ENCODE measurements at places on chromosomes 1 and 21.
A peak's percentile ranks its signal among the peaks of the same experiment; 100 is the strongest.

GRCh38 chr1:79295967-79296366 lies 289.4 kb upstream of the ADGRL4 start:
- no peak for DNase-seq

DNA sequence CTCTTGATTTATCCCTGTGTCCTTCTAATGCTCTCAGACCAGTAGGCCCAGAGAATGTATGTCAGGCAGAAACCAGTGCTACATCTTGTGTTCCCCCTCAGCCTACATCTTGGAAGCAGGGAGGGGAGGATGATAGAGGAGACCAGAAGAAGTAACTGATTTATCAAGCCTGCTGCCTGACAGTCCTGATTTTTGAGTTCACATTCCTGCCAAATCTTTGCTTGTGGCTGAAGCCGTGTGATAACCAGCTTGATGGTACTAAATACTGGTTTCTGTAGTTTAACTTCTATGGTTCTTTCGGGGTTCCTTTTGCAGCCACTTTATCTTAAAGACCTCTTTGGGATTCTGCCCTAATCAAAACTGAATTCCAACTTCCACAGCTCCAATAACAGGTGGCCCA lies 59.7 kb upstream of the WDR26 start:
- no peak for DNase-seq

DNA sequence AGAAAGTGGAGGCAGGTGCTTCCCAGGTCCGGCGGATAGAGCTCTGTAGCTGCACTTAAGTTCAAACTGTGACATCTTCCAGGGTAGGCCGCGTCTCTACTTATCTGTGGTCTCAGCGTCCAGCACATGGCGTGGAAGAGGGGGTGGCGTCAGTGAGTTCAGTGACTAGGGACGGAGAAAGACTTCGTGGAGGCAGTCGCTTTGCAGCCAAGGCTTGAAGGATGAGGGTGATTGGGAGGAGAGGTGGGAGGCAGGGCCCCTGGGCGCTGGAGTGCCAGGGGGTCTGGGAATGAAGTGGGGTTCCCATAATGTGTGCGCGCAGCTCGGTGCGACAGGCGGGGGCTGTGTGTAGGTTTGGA lies 444 bp upstream of the AGO1 start:
- no peak for DNase-seq

GRCh38 chr1:85065550-85065949 lies 17.2 kb upstream of the MCOLN3 start:
- DNase-seq, result no peak

DNA sequence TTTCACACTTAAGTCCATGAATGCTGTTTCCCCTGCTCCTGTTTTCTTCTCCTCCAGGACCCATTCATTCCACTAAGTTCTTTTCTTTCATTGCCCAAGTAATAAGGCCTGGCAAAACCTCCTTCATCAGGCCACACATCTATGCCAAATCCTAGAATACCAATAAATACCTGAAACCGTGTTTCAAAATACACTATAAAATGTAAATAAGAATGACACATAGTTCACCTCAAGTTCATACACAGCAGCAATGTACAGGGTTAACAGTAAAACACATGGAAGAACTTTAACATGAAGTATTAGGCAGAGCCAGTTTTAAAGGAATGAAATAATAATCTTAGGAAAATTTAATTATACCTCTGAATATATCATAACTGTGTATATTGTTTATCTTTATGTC lies 86.7 kb upstream of the L1TD1 start:
- no peak for DNase-seq

DNA sequence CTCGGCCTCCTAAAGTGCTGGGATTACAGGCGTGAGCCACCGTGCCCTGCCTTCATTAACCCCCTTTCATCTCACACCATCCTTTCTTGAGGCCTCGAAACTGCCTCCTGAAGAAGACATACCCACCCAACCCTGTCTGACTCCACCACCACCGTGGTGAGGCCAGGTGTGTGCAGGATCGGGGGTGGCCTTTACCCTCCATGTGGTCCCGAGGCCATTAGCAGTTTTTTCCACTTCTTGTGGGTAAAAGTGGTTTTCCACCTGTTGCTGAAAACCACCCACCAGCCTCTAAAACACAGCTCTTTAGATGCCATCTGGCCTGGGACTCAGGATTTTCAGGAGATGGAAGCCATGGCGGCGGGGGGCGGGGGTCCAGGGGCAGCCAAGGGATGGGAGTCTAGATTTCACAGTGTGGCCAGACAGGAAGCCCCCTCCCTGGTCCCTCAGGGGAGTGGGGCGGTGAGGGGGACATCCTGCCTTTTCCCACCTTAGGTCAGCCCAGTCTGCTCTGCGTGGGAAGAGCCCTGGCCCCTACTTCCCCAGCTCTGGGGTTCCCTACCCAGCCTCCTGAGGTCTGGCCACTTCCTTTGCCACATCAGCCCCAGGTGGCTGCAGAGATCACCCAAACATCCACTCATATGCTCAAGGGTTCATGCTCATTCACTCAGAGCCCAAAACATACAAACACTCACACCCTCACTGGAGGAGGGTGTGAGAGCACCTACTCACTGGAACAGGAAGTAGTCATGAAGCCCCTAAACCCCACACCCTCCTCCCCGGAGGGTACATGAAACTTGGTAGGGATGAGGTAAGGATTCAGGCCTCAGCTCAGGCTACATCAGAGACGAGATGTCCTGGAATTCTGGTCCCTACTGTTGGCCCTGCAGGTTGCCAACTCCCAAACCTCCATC lies 2.3 kb downstream of the FGR start:
- no peak for DNase-seq

- no peak for DNase-seq
Observed at GRCh38 chr21:38312822-38313221, 56.0 kb downstream of the KCNJ15 start.

DNA sequence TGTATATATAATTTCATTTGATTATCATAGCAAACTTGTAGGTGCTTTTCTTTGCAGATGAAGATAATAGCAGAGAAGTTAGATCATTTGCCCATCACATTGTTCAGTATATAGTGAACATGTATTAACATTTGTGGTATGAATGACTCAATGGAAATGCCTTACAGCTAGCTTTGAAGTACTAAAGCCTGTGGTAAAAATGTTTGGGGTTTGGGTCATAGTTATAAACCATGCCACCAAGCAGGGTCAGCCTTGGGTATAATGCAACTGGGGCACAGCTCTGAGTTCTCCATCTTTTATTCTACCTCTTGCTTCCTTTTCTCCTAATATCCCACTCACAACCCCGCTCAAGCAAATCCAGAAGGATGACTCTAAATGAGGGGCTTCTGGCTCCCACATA lies 141.6 kb downstream of the KCNT2 start:
- DNase-seq, result no peak

- DNase-seq, result no peak
Observed at GRCh38 chr1:231248778-231249177, 7.8 kb downstream of the GNPAT start.

- DNase-seq, result no peak
Observed at GRCh38 chr1:41774471-41774990, 144.2 kb downstream of the HIVEP3 start.

DNA sequence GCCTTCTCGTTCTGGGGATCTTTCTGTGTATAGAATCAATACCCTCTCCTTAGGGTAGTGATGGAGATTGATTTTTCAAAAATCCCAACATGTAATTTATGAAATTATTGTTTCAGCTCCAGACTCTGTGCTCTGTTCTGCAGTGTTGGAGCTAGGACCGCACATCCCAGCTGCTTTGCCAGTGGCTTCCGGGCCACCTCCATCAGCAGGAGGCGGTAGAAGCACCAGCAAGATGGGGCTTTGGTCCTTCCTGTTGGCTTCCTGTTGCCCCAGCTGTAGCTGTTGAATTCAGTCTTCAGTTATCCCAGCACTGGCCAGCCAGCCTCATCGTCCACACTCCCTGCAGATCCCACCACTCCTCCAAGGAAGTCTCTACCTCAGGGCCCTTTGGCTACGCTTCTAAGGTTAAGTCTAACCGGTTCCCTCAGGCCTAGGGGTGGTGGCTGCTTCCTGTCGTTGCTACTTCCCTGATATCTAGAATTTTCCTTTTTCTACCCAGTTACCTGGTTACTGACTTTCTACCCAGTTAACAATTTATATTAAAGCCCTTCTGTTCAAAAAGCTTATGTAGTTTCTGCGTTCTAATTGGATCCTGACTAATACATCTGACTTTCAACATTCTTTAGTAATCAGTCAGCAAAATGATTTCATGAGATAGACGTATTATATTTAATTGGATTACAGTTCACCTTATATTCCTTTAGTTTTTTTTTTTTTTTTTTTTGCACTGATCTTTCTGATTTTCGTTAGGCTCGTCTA lies 24.6 kb downstream of the GALNT2 start:
- peak; percentile 42 for DNase-seq

GRCh38 chr1:93910305-93910704 lies 1.1 kb upstream of the GCLM start:
- no peak for DNase-seq

DNA sequence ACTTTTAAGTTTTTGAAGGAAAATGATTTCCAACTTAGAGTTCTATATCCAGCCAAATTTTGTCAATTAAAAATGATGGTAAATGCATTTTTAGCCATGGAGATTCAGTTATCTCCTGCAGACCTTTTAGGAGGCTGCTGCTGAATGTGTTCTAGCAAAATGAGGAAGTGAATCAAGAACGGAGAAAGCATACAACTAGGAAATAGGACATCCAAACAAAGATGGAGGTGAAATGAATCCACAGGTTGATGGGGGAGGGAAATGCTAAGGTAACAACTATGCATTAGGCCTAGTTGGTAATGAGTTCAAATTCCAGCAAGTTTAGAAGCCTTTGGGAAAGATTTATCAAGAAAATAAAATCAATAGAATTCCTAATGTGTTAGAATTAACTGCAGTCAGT lies 80.5 kb downstream of the FNBP1L start:
- DNase-seq, result no peak

GRCh38 chr1:75136921-75137641 lies 2.9 kb downstream of the LHX8 start:
- DNase-seq, result peak; percentile 23

DNA sequence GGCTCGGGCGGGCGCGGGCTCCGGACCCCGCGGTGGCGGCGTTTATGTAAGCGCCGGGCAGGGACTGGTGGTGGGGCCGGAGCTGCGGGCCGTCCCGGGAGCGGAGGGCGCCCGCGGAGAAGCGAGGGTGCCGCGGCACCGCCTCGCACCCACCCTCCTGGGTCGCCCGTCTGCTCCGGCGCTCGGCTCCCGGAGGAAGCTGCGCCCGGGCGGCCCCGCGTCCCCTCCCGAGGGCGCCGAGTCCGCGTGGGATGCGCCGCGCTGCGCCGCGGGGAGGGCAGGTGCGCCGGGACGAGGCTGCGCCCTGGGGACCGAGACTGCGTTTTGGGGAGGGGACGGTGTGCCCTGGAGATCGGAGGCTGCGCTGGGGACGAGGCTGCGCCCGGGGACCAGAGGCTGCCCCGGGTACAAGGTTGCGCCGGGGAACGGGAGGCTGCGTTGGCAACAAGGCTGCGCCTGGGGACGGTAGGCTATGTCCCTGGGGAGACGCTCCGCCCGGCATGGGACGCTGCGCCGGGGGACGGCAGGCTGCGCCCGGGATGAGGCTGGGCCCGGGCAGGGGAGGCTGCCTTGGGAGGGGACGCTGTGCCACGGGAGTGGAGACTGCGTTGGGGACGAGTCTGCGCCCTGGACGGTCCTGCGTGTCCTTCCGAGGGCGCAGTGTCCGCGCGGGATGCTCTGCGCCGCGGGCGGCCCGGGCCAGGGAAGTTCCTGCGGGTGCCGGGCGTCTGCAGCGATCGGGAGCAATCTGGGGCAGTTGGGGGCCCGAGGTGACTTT lies 627 bp downstream of the ADARB1 start:
- peak; percentile 59 for DNase-seq

GRCh38 chr1:186306533-186306932 lies 68.5 kb downstream of the TPR start:
- DNase-seq, result no peak

DNA sequence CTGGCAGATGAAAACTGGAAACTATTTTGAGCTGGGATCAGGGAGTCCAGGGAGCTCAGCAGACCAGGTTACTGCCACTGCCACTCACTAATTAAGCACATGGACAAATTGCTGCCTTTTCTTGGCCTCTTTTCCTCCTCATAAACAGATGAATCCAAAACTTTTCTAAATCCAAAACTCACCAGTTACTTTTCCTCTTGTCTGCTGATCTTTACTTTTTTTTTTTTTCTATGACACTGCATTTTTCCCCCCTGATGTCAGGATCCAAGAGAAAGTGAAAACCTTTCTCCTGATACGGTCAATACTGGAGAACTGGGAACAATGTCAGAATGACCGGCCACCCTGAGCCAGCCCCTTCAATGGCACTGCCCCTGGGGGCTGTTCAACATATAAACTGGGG lies 405.8 kb downstream of the DUSP10 start:
- DNase-seq, result no peak

GRCh38 chr1:70071601-70072000 lies 133.8 kb downstream of the LRRC40 start:
- DNase-seq, result no peak

GRCh38 chr21:15210235-15210678 lies 145.5 kb upstream of the NRIP1 start:
- DNase-seq, result no peak

DNA sequence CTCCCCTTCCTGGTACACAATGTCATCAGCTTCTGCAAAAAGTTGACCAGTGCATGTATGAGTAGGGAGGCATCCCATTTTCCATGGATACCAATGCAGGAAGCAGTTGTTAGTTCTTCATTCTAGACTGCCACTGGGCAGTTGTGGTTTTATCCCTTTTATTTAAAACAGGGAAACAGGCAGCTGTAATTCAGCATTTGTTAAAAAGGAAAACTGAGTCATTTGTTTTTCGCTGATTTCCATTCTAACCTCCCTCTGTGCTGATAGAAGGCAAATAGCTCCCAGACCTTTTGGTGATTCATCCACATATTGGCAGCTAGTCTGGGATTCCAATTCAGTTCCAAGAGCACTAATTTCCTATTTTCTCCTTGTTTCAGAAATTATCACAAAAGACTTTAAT lies 21.1 kb upstream of the ABCA4 start:
- no peak for DNase-seq

GRCh38 chr1:101483982-101484688 lies 247.3 kb downstream of the S1PR1 start:
- no peak for DNase-seq

GRCh38 chr1:100928128-100928527 lies 32.2 kb downstream of the SLC30A7 start:
- DNase-seq, result peak; percentile 84

DNA sequence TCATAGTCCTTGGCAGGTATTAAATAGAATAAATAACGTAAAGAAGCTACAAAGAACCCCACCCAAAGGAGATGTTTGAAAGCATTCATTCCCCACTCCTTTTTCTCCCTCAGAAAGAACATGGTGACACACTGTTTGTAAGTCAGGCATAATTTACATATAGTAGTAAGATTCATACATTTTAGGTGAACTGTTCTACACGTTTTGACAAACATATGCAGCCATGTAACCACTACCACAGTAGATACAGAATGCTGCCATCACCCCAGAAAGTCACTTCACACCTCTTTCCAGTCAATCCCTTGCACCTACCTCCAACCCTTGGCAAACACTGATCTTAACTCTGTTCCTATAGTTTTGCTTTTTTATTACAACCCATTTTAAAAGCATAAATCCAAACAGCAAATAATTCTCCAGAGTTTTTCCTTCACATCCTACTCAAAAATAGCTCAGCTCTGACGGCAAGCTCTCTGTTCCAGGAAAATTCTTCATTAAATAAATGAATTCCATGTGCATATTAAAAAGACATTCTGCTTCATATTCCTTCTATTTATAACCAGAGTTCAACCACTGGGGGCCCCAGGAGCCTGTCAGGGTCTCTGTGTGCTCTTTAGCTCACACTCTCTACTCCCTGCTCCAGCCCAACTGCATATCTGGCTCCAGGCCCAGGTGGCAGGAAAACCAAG lies 258.8 kb downstream of the PLPP3 start:
- DNase-seq, result no peak
